ENCODE measurements at places on chromosomes 5 and 9. TPM values are rescaled to one million over a fixed set of nuclear protein-coding genes. Genes with fewer than 3 reads are reported as not detected.
A peak's percentile ranks its signal among the peaks of the same experiment; 100 is the strongest.

GRCh38 chr9:132948482-132949050, 4.2 kb upstream of the TSC1 start:
- DNase-seq: no peak

The ANKRD18B gene
- 0.51 TPM for polyA plus RNA-seq

DNA sequence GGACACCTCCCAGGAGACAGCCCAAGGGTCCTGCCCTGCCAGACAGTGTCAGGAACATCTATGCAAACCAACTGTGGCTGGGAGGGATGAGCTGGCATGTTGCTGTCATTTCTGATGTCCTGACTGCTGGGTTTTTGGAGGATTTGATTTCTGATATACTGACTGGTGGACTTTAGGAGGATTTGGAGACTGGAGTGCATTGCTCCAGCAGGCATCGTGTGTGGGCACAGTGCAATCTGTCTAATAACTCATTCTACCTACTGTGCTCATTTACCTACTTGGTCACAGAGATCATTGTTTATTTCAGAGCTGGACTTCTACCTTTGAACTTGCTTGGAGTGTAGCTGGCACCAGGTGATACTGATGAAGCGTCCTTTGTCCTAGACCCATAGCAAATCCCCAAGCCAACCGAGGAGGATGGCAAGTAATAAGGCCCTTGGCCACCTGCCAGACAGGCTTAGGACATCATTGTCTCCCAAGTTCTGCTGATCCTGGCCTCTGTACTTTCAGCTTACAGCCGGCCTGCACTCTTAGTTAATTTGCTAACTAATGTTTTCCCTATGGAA, 124.3 kb upstream of the ICE1 start:
- DNase-seq: no peak

- DNase-seq: no peak
These were observed 45.5 kb upstream of the IL7R start for GRCh38 chr5:35811108-35811741.

- no peak for DNase-seq
These were observed 18.8 kb upstream of the PRLR start for GRCh38 chr5:35248843-35249780.

The TNIP1 gene
- 83.3 TPM for polyA plus RNA-seq

DNA sequence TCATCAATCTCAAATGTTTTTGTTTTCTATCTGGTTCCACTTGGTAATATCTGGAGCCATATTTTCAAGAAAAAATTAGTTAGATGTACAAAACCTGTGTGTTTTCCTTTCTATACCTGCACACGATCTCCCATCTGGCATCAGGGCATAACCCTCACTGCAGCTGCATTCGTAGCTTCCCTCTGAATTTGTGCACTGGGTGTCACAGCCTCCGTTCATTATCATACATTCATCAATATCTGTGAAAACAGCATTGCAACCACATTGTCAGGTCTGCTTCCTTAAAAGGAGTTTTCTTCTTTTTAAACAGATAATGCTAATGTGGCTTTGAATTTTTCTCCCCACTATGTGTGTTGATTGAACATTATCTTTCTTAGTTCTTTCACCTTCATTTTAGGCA, 202.7 kb downstream of the FBN2 start:
- no peak for DNase-seq

The RNF183 gene
- 0.30 TPM for polyA plus RNA-seq

GRCh38 chr9:124098141-124098905, 86.8 kb downstream of the LHX2 start:
- no peak for DNase-seq

DNA sequence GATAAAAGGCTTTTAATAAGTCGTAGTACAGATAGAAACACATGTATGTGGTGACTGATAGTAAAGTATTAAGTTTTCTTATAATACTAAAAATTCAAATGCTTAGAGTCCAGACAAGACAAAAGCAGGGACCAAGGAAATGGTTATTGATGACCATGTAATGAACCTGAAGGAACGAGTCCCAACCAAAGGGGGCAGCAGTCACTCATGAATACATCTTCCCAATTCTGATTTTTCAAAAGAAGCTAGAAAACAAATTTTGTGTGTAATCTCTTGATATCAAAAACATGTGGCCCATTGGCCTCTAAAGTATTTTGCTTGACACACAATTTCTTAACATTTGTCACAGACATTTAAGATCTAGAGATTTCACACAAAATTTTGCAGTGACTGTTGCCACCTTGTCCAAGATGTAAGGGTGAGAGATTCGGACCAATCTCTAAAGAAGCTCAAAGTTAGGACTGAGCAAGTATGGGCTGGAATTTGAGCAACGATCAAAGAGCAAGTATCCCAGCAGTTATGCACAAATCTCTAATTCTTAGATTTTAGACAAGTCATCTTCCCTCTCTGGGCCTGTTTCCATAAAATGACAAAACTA, 66.8 kb downstream of the ARL15 start:
- no peak for DNase-seq

DNA sequence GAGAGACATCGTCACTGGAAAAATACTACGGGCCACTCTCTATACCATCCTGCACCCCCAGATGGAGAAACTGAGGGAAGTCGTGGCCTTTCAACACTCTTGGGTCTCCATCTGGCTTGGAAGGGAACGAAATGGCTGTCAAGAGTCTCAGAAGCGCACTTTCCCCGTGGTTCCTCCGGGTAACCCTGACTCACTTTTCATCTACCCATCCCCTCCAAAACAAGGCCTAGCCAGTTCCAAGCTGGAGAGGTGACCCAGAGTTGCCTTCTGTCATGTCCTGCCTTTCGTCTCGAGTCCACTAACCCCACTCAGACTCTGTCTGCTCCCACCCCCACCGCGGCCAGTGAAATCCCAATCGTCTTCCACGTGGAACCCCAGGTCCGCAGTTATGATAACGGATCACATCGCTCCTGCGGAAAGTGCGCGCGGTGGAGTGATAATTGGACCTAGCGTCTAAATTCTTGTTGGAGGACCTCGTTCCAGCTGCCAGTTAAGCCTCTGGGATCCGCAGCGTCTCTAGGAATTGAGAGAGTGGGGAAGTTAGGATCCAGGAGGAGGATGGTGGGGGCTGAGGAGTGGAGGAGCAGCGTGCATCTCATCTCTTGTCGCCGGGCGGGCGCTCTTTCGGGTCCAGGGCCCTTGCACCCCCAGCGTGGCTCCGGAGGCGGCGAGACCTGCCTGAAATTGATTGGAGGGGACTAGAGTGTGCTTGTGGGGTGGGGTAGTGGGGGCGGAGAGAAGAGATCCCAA, 4.6 kb downstream of the CDKN2A start:
- peak; percentile 60 for DNase-seq

DNA sequence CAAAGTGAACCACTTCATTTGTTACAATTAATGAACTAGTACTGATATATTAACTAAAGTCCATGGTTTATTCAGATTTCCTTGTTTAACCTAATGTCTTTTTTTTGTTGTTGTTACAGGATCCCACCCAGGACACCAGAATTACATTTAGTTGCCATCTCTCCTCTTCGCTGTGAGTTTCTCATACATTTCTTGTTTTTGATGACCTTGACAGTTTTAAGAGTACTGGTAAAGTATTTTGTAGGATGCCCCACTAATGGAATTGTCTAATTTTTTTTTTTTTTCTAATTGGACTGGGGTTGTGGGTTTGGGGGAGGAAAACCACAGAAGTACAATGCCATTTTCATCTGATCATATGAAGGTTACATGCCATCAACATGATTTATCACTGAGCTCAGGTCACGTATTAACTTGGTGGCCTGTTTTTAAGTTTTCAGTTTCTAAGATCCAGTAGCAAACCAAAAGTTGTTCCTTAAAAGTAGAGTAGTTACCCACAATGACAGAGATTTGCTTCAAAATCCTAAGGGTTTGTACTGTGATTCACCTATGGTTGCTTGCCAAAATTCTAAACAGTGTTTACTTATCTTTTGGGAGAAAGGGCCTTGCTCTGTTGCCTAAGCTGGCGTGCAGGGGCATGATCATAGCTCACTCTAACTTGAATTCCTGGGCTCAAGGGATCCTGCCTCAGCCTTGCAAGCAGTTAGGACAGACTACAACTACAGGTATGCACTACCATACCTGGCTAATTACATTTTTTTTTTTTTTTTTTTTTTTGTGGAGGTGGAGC, 4.5 kb upstream of the OTULIN start:
- DNase-seq: no peak

DNA sequence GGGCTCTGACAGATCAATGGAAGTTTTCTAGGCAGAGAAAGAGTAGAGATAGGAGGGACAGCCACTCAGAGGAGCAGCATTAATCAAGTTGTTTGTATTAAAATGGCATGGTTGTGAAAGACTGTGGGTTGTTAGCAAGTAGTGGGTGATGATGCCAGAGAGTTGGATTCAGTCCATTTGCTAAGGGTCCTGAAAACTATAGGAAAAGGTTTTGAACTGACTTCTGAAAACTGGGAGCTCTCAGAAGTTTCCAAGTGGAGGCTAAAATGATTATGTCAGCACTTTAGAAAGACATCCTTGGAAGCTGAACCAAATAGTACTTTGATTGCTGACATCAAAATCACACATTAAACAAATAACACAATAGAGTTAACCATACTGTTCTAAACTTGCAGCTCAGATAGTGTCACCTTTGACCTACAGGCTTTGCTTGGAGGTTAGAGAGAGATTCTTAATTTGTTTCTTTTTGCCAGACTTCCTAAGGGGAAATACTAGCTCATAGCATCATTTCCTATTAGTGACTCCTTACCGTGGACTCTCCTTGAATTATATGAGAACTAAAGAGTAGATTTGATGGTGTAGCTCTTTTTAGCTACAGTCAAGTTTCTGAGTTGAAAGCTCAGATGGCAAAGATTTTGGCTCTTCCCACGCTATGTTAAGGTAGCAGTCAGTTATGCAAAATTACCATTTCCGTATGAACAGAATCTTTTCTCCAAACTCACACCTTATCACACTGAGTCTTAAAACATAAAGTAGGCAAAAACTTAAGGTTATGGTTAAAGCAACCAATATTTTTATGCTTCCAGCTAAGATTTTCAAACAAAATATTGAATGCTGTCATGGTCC, 277.1 kb downstream of the NR3C1 start:
- DNase-seq: no peak

The OR1Q1 gene
- polyA plus RNA-seq: not detected

- no peak for DNase-seq
These were observed 15.4 kb upstream of the PTGS1 start for GRCh38 chr9:122355336-122355875.
